ENCODE measurements at places on chromosomes 13 and 19.

- no peak for DNase-seq
These were observed 75.1 kb downstream of the URI1 start for GRCh38 chr19:30017172-30017571.

DNA sequence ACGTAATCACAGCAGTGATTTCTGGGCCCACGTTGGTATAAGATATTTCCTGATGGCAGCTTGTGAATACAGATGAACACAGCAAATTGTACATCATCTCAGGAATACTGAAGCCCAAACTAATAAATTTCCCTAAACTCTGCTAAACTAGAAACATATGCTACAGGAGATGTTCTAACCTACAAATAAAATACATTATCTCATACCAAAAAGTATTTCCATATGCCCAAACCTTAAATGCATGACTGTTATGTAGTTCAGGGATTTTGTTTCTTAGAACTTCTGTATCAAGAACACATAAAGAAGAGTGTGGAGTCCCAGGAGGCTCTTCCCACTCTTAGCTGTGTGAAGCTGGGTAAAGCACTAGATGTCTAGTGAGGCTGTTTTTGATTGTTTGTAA is 138.4 kb downstream of the RFC3 start:
- DNase-seq: no peak

DNA sequence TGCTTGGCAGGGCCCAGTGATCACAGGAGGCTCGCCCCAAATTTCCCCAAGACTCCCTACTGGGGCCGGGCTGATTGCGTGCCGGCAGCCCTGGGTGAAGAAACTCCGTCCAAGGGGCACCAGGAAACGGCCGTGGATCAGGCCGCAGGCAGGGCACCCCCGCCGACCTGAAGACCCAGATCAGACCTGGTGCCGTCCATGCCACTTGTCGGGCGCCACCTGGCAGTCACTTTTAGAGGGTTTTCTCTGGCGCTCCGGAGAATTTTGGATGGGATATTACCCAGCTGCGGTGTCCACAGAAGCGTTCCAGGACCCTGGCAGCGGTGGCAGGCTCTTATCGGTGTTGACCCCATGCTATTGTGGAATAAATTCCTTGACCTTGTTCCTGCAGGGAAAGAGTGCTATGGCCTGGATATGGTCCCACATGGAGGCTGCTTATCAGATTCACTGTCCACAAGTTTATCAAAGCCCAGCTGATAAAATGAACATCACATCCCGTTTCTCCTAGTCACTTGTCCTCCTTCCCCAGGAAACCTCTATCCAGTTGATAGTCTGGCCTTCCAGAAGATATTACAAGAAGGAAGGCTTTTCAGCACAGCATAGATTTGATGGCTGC is 38.2 kb downstream of the IGFL2 start:
- DNase-seq: no peak

- DNase-seq: no peak
These were observed 9.8 kb downstream of the DCAF15 start for GRCh38 chr19:13961826-13962698.

DNA sequence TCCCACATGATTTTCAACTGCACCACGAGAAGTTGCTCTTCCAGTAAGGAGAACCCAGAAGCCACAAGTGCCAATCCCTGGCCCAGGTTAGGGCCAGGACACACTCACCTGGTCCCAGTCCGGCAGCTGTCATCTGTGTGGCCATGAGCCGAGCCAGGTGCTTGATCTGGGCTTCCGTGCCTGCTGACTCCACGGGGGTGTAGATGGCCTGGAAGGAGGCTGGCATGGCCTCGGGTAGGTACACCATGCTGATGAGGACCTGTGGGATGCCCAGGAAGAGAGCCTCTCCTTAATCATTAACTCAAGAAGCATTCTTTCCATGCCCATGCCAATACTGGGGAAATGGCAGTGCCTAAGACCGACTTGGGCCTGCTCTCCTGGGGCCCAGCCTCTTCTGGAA is 19.9 kb upstream of the RSPH6A start:
- no peak for DNase-seq

DNA sequence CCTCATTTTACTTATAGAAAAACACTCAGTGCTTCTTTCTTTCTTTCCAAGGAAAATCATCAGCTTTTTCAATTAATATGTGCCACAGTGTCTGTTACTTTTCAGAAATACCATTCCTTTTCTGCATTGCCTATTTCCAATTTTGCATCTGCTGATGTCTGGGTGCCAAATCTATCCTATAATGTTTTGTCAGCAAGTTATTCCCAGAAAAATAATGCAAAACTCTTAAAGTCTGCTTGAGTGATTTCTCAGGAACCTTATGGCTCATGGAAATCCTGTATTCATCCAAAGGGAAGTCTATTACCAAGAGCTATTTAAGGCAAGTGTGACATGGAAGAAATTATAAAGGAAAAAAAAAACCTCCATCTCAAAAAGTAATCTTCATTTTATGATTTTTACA is 224.4 kb downstream of the FGF14 start:
- no peak for DNase-seq

DNA sequence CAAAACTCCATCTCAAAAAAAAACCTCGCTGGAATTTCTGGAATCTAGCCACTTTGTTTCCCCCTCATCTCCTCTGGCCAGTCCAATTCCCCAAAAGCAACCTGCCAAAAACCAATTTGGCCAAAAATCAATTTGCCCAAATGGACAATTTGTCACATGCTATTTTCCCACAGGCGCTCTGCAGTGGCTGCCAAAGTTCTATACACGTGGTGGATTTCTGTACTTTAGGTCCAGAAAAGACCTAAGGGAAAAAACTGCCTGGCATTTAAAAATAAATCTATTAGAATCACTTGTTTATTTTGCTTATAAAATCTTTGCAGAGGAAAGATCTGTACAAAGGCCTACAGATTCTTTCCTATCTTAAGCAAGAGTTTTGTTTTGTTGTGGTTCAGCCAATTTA is 79.4 kb downstream of the MAP4K1 start:
- DNase-seq: no peak

DNA sequence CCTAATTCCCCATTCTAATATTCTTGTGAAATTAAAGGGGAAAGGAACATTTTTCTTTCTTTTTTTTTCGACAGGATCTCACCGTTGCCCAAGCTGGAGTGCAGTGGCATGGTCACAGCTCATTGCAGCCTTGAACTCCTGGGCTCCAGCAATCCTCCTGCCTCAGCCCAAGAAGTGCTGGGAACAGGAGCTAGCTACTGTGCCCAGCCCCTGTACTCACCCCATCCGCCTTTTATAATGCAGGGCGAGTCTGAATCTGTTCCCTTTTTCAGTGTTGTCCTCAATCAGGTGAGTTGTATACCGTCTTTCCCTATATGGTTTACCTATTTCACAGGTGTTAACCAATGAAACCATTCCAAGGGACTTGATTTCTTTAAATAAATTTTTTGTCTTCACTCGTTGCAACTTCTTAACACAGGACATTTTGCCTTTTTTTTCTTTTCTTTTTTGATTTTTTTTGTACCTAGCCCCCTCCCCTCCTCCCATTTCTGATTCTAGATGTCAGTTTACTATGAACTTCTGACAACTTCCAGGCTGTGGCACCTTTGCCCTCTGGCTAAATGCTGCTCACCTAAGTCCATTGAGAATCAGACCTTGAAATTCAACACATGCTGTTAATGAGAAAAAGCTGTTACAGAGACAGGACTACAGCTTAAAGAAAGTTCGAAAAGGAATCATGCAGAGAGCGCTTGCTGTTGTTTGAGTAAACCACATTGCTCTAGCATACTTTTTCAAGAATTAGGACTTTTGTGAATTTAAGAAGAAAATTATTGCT is 562.1 kb upstream of the KLF12 start:
- no peak for DNase-seq

GRCh38 chr13:77507931-77508776 is 27.4 kb upstream of the SCEL start:
- no peak for DNase-seq

DNA sequence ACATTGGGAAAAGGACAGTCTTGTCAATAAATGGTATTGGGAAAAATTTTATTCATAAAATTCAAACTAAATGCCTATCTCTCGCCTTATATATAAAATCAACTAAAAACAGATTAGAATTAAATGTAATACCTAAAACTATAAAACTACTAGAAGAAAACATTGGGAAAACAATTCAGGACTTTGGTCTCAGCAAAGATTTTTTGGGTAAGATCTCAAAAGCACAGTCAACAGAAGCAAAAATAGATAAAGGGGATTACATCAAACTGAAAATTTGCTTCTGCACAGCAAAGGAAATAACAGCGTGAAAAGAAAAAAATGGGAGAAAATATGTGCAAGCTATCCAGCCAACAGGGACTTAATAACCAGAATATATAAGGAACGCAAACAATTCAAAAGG is 24.3 kb upstream of the ZC3H13 start:
- no peak for DNase-seq

DNA sequence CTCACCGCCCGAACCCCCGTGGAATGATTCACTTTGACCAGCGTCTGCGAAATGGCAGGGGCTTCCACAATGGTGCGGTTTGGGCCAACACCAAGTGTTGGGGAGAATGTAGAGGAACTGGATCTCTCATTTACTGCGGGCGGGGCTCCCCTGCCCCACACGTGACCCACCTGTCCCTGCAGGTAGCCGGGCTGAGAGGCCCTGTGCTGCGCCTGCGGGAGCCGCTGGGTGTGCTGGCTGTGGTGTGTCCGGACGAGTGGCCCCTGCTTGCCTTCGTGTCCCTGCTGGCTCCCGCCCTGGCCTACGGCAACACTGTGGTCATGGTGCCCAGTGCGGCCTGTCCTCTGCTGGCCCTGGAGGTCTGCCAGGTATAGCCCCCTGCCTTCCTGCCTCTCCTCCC is 5.8 kb upstream of the FLT3LG start:
- no peak for DNase-seq

- DNase-seq: no peak
These were observed 384.5 kb downstream of the IRS2 start for GRCh38 chr13:109401891-109402290.

- no peak for DNase-seq
These were observed 86.5 kb downstream of the RFC3 start for GRCh38 chr13:33904431-33904830.

GRCh38 chr19:45144431-45145269 is 16.1 kb downstream of the NKPD1 start:
- DNase-seq: no peak

GRCh38 chr13:81682081-81682630 is 1341.2 kb upstream of the SPRY2 start:
- DNase-seq: no peak

DNA sequence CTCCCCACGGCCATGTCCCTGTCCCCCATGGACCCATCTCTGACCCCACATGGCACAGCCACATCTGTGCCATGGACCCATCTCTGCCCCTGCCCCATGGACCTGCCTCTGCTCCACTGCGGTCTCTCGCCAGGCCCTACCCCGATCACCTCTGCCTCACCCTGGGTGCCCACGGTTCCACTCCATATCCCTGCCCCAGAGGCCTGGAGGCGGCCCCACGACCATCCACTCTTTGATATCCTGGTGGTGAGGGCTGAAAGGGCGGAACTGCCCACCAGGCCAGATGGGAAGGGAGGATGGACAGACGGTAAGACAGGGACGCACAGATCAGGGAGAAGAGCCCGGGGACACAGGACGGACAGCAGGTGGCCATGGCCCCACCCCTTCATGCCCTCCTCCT is 327 bp downstream of the PTGER1 start:
- DNase-seq: no peak

DNA sequence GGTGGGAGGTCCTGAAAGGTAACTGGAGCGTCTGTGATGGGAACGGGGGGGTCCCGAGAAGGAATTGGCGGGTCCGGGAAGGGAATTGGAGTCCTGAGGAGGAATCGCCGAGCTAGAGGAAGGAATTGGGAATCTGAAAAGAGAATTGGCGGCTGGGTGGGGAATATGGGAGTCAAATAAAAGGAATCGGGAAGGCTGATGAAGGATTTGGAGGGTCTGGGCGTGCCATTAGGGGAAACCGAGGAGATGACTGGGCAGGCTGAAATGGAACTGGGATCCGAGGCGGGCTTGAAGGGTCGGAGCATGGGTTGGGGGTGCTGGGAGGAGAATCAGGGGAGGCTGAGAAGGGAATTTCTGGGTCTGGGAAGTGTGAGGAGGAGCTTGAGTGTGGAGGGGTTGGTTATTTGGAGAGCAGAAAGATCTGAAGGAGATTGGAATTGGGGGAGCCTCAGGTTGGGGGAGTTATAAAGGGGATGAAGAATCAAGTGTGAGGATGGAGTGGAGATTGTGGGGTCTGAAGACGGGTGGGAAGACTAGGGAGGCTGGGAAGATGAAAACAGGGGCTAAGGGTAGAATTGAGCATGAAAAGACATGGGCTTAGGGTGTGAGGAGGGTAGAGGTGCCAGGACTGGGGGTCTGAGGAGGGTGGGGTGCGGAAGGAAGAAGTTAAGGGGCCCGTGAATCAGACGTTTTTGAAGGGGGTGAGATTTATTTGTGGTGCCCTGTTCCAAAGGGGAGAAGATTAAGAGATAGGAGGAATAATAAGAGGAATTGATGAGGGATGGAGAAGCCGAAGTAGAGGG is 718 bp downstream of the ACTN4 start:
- no peak for DNase-seq

- no peak for DNase-seq
These were observed 62.3 kb upstream of the ZNF724 start for GRCh38 chr19:23312515-23312914.

DNA sequence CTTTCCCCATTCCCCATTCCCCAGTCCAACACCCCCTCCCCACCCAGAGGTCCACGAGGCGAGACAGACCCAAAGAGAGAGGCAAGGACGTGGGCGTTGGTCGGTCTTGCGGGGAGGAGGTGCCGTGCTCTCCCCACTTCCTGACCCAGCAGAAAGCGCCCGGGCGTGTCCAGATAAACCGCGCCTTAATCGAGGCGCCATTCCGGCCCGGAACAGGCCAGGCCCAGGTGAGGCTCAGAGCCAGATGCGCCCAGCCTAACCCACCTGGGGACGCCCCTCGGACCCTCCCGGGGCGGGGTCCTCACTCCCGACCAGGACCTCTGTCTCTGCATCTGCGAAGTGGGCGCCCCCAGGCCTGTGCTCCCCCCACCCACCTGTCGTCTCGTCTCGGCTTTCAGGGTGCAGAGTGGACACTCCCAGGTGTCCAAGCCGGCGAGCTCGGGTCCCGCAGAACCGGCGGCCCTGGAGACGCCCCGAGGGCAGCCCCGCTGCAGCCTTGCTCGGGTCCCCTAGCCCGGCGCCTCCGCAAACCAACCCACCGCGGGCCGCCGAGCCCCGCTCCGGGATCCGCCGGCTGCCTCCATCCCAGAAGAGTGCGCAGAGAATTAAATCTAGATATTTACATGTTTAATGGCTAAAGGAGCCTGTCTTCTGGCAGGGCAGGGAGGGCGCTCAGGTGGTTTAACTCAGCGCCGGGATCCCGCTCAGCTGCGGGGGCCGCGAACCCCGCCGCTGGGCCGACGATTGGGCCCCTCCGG is 5.0 kb upstream of the ONECUT3 start:
- DNase-seq: no peak

Measured in NCI-H1436 (cell line).